ENCODE measurements at places on chromosomes 3 and 15.
A peak's percentile ranks its signal among the peaks of the same experiment; 100 is the strongest.

GRCh38 chr3:16467393-16467792, 46.1 kb downstream of the RFTN1 start:
- DNase-seq = no peak

GRCh38 chr15:90585863-90586262, 56.1 kb downstream of the CRTC3 start:
- no peak for DNase-seq

- DNase-seq = no peak
Measured at GRCh38 chr15:49372366-49372765, 50.7 kb upstream of the FGF7 start.

GRCh38 chr15:80992006-80992405, 2.4 kb upstream of the MESD start:
- no peak for DNase-seq

DNA sequence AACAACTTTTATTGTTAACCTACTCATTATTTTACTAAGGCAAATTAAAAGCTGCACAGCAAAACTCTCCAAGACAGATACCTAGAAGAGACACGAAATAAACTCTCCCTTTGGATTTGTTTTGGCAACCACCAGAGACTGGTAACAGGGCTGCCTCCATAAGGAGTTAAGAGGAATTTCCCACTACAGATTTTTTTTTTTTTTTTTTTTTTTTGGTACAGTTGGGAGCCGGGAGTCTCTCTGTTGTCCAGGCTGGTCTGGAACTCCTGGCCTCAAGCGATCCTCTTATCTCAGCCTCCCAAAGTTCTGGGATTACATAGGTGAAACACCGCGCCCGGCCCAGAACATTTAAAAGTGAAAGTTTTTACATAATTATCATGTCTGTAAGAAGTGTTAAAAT, 73.6 kb upstream of the VGLL4 start:
- DNase-seq = no peak

GRCh38 chr3:16888785-16889607, 4.2 kb downstream of the PLCL2 start:
- no peak for DNase-seq

DNA sequence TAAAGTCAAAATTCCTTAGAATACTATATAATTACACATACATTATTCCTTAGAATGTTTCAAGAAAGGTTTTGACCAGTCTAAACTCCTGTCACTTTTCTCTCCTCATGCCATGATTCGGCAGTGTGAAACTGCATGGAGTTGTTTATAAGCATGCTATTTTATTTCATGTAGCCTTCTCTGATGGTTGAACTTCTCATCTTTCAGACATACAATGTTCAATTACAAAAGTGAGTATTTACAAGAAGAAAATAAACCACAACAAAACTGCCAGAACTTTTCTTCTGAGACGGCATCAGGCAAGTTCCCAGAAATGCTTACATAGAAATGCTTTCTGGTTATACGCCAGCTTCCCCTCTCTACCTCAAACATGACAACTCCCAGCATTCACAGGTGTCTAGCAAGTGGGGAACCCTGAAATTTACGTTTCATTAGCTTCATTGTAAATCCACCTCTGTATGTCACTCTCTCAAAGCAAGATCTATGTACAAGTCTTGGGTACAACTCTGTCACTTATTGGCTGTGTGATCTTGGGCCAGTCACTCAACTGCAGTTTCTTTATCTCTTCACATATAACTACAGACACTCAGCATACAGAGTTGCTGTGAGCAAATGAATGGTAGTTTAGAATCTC, 42.7 kb downstream of the HDGFL3 start:
- DNase-seq = no peak

- no peak for DNase-seq
Measured at GRCh38 chr15:95458721-95459120, 871.8 kb upstream of the NR2F2 start.

DNA sequence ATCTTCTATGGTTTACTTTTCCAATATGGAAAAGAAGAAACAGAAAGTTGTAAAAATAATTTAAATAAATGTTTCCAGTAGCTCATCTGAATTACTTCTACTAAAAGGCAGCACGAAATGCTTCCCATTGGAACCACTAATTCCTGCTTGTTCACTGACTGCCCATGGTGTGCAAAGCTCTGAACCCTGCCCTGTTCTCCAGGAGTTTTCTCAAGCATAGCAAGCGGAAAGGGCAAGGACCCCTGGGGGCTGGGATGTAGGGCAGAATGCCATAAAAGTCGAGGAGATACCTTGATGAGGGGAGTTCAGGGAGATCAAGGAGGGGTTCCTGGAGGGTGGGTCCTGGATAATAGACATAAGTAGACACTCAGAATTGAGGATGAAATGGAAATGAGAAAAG, 35.3 kb upstream of the BNC1 start:
- DNase-seq = no peak

- no peak for DNase-seq
Measured at GRCh38 chr3:134522541-134522940, 36.7 kb downstream of the CEP63 start.

DNA sequence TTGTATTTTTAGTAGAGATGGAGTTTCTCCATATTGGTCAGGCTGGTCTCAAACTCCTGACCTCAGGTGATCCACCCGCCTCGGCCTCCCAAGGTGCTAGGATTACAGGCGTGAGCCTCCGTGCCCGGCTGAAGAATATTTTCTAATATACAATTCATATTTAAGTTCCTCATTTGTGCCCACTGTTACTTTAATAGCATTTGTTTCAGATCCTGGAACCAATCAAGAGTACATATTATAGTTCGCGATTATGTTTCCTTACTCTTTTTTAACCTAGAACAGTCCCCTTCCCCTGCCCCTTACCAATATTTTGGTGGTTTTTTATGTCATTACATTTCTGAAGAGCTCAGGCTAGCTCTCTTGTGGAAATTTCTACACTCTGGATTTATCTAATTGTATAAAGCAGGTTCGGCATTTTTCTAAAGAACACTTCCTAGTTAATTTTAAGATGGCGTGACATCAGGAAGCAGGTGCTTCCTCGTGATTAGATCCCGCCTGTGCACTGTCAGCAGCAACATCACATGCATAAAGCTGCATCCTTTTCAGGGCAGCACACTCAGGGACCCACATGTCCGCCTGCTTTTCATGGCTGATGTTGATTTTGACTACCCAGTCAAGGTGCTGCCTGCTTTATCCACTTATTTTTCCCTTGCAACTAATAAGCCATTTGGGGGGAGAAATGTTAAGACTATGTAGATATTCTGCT, 88.7 kb upstream of the EPHB3 start:
- DNase-seq = no peak

GRCh38 chr15:73936588-73937290, 10.5 kb downstream of the LOXL1 start:
- DNase-seq = no peak

- no peak for DNase-seq
Measured at GRCh38 chr3:40763807-40764206, 239.0 kb downstream of the ZNF621 start.

DNA sequence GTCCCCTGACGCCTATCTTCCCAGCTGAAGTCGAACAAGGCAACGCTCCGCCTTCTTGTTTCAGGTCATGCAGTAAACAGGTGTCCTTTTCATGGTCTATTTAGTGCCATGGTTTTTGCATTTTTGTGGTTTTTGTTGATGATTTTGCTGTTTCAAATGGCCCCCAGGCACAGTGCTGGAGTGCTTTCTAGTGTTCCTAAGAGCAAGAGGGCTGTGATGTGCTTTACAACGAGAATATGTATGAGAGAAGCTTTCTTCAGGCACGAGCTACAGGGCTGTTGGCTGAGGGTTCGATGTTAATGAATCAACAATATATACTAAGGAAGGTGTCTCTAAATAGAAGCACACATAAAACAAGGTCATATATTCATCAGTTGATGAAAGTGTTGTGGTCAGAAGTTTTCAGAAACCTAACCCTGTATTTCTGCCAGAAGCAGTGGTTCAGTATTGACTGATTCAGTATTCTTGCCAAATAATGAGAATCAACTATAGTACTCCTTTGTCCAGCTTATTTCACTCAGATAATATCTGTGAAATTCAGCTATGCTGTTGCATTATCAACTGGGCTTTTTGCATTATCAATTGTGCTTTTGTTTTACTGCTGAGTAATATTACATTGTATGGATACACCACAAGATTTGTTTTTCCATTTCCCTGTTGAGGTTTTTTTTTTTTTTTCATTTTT, 18.5 kb downstream of the LIMD1 start:
- DNase-seq = no peak

GRCh38 chr3:134846084-134846483, 51.0 kb downstream of the EPHB1 start:
- DNase-seq = no peak

GRCh38 chr3:195182470-195182795, 88.5 kb downstream of the XXYLT1 start:
- DNase-seq = no peak

GRCh38 chr3:155089495-155089894, 9.4 kb downstream of the MME start:
- no peak for DNase-seq

DNA sequence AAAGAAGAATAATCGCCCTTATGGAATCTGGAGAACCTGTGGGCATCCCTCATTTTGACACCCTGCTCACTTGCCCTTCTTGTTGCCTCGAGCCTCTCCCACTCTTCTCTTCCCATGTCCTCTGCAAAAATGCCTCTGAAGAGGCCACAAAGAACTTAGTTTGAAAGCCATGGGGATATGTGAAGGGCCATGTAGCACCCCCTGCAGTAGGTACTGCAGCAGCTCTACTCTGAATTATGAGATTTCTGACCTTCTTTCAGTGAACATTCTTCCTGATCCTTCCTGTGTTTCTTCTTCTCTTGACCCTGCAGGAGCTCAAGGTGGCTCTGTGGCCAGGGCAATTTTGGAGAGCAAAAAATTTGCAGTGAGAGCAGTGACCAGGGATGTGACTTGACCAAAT, 30.4 kb upstream of the TRA2B start:
- no peak for DNase-seq

- DNase-seq = no peak
Measured at GRCh38 chr15:62559381-62559733, 394.3 kb upstream of the C2CD4B start.

DNA sequence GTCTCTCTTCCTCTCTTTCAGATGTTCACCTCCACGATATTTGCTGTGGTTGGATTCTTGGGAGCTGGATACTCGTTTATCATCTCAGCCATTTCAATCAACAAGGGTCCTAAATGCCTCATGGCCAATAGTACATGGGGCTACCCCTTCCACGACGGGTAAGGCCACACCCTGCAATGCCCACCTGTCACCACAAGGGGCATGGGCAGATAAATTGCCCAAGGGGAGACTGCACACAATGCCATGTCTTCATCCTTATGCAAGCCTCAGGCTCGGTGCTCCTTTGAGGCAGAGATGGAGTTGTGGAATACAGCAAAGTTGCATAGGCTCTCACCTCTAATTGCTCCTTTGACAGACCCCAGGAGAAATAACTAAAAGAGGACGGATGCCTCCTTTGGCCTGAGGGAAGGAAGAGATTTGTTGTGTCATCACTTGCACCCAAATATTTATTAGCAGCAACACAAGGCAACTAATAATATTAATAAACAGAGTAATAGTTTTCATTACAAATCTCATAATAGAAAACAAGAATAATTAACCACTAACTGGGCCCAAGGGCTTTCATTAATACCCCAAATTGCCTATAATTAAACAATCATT, 13.2 kb downstream of the TM4SF4 start:
- DNase-seq = peak; percentile 43

DNA sequence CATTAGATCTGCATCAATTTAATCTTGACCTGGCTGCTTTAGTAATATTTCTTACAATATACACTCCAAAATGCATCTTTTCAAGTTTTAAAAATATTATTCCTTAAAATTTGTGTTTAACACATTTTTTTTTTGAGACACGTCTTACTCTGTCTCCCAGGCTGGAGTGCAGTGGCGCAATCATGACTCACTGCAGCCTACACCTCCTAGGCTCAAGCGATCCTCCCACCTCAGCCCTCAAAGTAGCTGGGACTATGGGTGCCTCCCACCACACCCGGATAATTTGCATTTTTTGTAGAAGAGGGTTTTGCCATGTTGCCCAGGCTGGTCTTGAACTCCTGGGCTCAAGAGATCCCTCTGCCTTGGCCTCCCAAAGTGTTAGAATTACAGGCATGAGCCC, 73.6 kb downstream of the ETV5 start:
- peak; percentile 48 for DNase-seq

- DNase-seq = no peak
Measured at GRCh38 chr15:50697109-50697797, 10.7 kb upstream of the TRPM7 start.

DNA sequence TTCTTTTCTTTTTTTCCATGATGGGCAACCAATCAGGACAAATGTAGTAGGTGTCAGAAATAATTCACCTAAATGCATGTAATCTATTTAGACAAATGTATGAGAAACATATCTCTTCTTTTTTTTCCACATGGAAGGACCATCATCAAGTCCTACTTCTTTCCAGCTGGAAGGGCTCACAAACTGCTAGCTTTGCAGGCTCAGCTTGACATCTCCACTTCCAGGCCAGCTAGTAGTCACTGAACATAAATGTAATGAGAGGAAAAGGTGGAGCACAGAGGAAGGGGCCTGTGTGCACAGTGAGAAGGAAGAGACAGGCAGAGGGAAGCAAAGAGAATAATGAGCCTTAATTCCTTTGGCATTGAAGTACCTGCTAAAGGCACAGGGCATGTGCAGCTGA, 504.9 kb downstream of the MCTP2 start:
- no peak for DNase-seq

DNA sequence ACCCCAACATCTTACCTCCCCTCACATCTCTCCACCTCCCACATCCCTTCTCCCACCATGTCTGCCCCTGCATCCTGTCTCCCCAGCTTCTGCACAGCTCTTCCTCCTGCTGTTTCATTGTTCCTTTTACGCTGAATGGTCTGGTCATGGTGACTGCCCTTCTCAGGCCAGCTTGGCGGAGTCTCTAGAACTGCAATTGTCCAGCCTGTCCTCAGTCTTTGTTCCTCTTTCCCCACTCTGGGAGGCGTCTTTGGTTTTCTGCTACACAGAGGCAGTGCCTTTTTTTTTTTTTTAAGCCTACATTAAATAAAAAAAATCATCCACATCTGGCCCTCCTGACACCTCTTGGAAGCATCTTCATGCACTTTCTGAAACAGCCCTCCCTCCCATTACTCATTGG, 49.1 kb upstream of the SEC22A start:
- DNase-seq = no peak

GRCh38 chr3:135072431-135072830, 277.4 kb downstream of the EPHB1 start:
- DNase-seq = no peak

- no peak for DNase-seq
Measured at GRCh38 chr3:108073764-108074431, 16.9 kb downstream of the CD47 start.

- no peak for DNase-seq
Measured at GRCh38 chr3:120681506-120682038, 467 bp downstream of the HGD start.

DNA sequence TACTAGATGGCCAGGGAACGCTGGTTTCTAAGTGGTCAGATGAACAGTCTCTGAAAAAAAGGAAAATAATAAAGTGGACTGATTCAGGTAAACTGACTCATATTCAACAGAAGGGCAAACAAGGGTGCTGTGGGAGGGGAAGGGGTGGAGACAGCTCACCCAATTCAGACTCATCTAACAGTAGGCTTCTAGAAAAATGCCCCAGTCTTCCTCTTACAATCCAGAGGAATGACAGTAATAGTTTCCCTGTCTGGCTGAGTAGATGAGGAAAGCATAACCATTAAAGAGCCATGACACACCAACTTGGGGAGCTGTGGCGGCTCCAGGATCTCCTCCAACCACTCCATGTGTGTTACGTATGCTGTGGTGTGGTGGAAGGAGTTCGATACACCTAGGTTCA, 231.4 kb upstream of the UMPS start:
- DNase-seq = no peak

- no peak for DNase-seq
Measured at GRCh38 chr3:132911741-132912415, 126.3 kb upstream of the TMEM108 start.

All from K562 (cell line).